Bronchial epithelial cell (primary cell): ENCODE measurements at places on chromosomes 1 and 21. TPM values are rescaled to one million over a fixed set of nuclear protein-coding genes. Genes with fewer than 3 reads are reported as not detected.

The COL9A2 gene
- under 0.01 and 0.13 TPM in 2 replicates for total RNA-seq

DNA sequence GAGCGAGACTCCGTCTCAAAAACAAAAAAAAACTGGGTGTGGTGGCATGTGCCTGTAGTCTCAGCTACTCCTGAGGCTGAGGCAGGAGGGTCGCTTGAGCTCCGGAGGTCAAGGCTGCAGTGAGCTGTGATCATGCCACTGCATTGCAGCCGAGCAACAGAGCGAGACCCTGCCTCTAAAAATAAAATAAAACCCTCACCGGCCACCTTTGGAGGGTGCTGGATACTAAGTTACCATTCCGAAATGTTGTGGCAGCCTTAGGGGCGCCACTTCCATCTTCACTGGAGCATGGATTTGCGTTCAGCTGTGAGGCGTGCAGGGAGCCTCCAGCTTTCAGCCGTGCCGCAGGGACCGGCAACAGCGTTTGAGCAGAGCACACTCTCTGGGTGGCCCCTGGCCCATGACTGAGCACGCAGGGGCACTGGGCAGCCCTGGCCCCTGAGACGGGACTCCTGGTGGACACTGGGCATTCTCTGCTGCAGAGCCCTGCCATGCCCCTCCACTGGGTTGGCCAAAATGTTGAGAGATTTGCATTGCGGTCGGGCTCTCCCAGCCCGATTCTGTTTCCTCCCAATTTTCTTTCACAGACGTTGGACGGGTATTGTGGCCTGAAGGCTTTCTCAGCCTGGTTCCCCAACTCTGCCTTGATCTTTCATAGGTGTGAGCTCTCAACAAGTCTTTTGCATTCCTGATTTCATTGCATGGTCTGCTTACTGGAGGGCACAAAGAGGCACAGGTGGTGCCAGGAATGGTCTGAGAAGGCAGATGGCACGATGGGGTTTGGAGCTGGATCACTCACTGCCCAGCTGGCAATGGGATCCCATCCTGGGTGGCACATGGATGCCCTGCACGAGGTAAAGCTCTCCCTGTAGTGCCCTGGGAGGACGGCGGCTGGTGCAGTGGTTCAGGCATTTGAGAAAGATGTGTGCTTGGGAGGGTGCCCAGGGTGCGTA, 5.8 kb upstream of the CFAP74 start:
- no peak for DNase-seq

- peak; percentile 13 for DNase-seq
Observed at GRCh38 chr1:70438529-70438928, 27.5 kb downstream of the CTH start.

DNA sequence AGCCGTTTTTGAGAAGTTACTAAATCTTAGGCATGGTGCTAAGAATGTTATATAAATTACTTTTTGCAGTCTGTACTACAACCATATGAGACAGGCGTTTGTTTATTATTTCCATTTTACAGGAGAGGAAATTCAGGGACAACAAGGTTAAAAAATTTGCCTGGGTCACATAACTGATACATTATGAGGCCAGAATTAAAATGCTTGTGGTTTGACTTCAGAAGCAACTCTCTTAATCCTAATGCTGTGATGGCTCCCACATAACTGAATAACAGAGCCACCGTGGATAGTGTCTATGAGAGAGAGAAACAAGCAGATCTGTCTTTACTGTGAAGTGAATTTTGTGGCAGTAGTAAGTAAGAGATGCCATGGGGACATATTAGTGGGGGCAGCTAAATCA, 184.9 kb downstream of the NCAM2 start:
- no peak for DNase-seq

GRCh38 chr1:60872426-60873054, 209.8 kb upstream of the NFIA start:
- no peak for DNase-seq

- peak; percentile 41 for DNase-seq
Observed at GRCh38 chr1:206128196-206128595, 11.0 kb upstream of the AVPR1B start.

DNA sequence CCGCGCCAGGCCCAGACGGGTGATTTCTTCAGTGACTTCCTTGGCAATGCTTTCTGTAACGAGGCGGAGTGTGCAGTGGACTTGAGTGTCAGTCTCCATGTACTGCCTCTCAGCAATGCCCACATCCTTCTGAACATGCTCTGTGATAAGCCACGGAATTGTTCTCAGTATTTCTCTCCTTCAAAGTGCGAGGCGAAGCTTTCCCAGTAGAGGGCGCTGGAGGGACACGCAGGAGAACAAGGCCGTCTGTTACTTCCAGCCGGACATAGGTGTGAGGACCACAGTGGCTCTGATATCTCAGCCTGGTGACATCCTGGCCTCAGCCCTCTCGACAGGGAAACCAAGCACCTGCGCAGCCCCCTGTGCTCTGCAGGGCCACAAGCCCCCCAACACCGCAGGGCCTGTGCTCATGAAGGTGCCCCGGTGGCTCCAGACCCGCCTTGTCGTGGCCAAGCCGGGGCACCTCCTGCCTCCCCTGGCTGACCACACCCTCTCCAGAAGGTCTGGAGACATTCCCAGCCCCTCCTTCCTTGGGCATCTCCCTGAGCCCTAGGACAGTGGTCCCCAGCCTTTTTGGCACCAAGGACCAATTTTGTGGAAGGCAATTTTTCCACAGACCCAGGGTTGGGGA, 46.1 kb upstream of the BACE2 start:
- DNase-seq: peak; percentile 62

DNA sequence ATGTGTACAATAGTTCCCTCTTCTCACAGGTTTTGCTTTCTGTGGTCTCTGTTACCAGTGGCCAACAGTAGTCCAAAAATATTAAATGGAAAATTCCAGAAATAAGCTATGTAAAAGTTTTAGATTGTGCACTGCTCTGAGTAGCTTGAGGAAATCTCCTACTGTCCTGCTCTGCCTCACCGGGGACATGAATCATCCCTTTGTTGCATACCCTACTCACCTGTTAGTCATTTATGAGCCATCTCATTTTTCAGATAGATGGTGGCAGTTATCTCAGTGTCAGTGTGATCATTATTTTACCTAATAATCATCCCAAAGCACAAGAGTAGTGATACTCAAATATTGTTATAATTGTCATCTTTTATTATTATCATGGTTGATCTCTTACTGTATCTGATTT, 688.1 kb downstream of the PLA2G4A start:
- DNase-seq: peak; percentile 73

- DNase-seq: no peak
Observed at GRCh38 chr1:77282187-77282865, 507 bp downstream of the AK5 start.

GRCh38 chr1:159206110-159206509, 1.4 kb downstream of the ACKR1 start:
- no peak for DNase-seq

DNA sequence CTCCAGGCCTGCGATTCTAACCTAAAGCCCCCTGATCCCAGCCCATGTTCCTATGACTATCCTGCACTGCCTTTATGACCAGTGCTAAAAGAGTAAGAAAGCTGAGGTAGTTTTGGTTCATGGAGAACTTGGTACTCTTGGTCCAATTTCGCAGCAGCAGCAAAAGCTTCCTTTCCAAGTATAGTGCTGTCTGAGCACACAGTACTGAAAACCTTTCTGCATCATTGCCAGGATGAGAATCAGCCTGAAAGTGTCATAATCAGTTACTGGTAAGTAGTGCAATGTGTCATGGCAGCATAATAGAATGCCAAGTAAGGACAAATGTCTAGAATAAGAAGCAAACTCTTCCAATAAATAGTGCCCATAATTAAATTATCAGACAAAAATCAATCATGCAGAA, 889.6 kb upstream of the ADGRL4 start:
- DNase-seq: no peak

DNA sequence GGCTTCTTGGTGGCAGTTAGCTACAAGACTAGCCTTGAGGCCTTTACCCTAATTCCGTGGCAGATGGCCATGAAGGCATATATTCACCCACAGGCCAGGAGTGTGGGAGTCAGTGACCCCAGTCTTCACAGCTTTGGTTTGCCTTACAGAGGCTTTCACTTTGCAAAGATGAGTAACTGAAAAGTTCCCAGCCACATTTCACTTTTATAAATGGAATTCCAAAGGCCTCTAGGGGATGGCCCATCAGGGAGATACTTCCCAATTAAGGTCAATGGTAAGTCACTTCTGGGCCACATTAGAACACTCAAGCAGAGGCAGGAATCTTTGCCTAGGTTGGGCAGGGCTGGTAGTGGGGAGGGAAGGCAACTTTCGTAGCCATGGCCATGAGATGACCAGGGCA, 13.1 kb upstream of the HEYL start:
- no peak for DNase-seq

DNA sequence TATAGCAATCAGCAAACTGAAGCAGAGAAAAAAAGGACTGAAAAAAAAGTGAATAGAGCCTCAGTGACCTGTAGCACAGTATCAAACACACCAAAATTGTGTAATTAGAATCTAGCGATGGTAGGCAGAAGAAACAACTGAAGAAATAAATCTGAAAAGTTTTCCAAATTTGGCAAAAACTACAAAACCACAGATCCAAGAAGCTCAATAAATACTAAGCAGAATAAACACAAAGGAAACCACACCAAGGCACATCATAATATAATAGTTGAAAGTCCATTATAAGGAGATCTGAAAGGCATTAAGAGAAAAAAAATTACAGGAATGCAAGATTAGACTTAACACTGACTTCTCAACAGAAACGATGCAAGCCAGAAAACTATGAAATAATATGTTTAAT, 7.1 kb upstream of the IL12RB2 start:
- no peak for DNase-seq

- DNase-seq: peak; percentile 22
Observed at GRCh38 chr1:33997127-33998036, 133.5 kb downstream of the HMGB4 start.

GRCh38 chr21:33290441-33290840, 24.3 kb downstream of the IL10RB start:
- no peak for DNase-seq
